ENCODE measurements at places on chromosomes 4 and X.

GRCh38 chr4:38230121-38230801 lies 270.1 kb downstream of the PTTG2 start:
- DNase-seq = no peak

DNA sequence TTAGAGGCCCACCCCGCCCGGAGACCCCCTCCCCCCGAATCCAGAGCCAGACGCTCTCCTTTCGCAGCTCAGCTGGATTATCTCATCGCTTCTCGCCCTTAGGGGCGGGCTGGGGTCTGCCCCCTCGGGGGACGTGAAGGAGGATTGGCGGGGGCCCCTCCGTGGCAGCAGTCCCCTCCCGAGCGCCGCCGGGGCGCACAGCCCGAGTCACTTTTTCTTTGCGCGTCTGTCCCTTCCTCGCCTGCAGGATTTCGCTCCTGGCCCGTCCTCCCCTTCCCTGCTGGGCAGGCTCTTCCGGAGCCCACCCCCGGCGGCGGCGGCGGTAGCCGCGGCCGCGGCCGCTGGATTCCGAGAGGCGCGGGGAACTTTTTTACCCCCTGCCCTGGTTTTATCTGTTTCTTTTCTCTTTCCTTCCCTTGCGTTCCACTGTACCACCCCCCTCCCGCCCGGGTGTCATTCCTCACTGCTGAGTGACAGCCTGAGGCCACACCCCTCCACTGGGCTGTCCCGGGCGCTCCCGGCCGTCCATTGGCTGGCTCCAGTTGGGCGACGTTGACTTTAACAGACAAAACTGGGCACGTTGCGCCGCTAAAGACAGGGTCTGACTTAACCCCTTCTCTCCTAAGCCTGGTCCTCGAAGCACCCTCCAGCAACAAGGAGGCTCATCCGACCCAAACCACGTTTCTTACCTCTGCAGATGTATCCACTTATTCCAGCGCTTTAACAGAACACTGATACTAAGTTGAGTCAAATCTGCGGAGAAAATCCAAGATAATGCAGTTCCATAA lies 492 bp upstream of the NKX3-2 start:
- DNase-seq = no peak

GRCh38 chr4:57426779-57427395 lies 316.7 kb upstream of the IGFBP7 start:
- DNase-seq = peak; percentile 35

DNA sequence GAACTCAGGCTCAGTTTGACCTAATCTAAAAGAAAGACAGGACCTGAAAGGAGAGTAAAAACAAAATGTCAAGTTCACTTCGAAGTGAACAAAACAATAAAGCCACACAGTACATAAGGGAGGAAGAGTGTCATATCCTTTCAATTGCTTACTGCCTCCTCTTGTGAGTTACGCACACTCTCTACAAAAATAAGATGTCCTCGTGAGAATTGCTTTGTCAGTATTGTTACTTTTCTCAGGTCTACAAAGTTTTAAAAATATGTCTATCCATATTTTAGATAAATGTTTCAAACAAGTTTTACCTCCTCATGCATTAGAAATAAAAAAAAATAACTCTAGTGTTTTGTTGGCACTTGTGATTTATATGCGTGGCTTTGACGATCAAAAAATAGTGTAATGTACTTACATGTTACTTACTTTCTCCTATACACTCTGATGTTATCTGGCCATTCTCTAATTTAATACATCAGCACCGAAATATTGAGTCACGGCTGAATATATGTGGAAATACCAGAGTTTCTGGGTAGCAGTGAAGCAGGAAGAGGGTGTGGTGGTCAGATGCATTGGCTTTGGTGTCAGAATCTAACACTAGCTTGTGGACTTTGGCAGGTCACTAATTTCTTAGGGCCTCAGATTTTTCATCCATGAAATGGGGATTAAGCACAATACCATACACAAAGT lies 8.1 kb upstream of the MRPL1 start:
- DNase-seq = no peak

DNA sequence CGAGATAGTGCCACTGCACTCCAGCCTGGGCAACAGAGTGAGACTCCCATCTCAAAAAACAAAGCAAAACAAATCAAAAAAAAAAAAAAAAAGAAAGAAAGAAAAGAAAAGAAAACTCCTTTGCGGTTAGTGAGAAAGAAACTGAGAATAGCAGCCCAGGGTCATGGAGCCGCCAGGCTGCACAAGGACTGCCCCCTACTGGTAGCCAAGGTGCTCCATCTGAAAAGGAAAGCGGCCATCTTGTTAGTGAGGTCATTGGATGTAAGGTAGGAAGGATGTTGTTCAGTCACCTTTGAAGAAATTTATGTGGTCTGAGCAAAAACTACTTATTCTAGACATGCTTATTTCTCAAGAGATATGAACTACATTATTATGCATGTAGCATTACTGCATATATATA lies 660.6 kb upstream of the TENM3 start:
- no peak for DNase-seq

- DNase-seq = no peak
Observed at GRCh38 chrX:19065535-19065934, 56.7 kb downstream of the ADGRG2 start.

GRCh38 chr4:23769406-23769805 lies 120.4 kb downstream of the PPARGC1A start:
- no peak for DNase-seq

DNA sequence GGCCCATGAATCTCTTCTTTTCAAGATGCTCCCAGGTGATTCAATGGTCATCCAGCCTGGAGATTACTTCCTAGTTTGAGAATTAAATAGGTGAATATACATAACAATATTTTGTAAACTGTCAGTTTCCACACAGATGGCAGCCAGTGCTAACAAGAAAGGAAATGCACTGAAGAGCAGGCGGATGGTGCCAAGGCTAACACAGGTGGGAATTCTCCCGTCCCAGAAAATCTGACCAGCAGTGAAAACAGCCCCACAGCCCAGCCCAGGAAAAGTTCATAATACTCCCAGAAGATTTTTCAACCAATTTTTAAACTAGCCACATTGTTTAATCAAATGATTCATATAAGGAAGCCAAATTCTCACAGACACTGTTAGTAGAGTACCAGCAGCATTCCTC lies 387.2 kb upstream of the GATB start:
- no peak for DNase-seq

GRCh38 chrX:96474029-96474740 lies 210.5 kb upstream of the DIAPH2 start:
- DNase-seq = no peak

- no peak for DNase-seq
Observed at GRCh38 chrX:15448010-15448639, 45.0 kb downstream of the PIR start.

- DNase-seq = no peak
Observed at GRCh38 chr4:148170408-148171365, 271.5 kb downstream of the NR3C2 start.

DNA sequence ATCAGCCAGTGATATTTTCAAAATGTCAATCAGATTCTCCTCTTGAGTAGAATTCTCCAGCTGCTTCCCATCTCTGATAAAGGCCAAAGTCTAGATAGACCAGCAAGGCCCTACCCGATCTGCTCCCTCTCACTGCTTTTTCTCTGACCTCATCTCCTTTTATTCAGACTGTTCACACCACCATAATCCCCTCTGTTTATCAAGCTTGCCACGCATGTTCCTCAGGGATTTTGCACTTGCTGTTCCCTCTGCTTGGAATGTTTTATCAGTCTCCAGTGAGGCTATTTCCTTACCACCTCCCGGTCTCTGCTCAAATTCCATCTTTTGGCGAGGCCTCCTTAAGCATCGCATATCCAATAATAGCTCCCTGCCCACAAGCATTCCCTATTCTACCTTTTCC lies 20.1 kb downstream of the NOCT start:
- no peak for DNase-seq

DNA sequence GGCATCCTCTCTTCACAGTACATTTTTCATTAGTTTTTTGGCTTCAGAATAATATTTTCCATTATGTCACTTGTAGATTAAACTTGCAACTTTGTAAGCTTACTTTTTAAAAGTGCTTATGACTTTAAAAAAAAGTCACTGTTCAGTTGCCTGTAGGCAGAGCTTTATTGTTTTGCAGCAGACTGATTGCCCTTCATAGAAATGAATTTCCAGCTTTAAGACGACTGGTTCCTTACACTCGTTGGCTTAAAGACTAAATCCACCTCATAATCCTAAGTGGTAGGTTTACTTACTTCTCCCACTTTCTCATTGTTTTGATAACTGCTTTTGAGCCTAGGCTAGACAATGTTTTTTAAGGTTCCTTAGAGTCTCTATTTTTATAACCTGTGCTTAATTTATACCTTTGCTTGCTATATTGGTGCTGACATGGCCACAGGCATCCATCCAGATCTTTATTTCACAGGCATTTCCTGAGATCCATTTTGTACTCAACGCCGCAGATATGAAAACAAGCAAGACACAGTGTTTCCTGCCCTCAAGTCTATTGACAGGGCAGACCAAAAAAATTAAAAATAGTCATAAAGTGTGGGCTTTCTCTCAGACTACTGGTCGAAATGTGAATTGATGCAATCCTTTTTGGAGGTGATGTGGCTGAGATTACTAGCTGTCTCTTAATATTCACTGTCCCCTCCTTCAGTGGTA lies 12.6 kb upstream of the IL13RA2 start:
- no peak for DNase-seq
